ENCODE measurements at places on chromosomes 11 and 22.

DNA sequence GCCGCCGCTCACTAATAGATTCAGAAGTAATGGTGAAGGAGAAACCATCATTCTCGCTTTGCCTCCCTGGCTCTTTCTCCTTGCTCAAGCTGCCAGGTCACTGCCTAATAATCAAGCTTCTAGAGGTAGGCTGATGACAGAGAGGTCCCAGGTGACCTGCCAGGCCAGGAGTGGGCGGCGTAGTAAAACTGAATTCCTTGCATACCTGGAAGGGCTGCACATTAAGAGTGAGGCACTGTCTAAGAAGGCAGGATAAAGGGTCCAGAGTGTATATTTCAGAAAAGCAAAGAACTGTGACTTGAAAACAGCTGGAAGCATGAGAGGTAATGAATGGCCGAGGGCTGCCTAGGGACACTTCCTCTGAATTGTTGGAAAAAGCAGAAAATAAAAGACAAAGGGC is 4.1 kb downstream of the SYT13 start:
- DNase-seq: no peak

GRCh38 chr11:86916330-86916729 is 38.9 kb downstream of the FZD4 start:
- DNase-seq: no peak

GRCh38 chr22:43109921-43110443 is 568 bp upstream of the BIK start:
- no peak for DNase-seq

GRCh38 chr22:28025333-28025732 is 106.3 kb upstream of the PITPNB start:
- DNase-seq: no peak

DNA sequence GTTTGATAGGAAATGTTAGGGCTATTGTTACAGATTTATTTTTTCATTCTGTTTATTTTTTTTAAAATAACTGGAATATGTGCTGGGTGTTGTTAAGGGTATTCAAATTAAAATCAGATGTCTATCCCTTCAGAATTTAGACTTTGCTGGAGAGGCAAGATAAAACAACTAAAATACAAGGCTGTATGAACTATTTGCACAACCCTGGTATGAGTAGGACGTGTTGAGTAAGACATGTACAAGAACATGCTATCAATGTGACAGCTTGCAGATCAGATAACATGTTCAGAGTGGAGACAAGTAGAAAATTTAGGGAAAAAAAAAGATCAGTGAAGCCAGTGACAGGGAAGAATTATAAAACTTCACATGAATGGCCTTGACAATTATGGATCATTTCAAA is 853.5 kb downstream of the METTL15 start:
- no peak for DNase-seq

GRCh38 chr11:45107029-45107428 is 39.4 kb upstream of the PRDM11 start:
- no peak for DNase-seq

GRCh38 chr22:41821471-41822316 is 11.2 kb upstream of the SREBF2 start:
- DNase-seq: no peak

GRCh38 chr22:49345896-49346295 is 481.8 kb downstream of the BRD1 start:
- no peak for DNase-seq

DNA sequence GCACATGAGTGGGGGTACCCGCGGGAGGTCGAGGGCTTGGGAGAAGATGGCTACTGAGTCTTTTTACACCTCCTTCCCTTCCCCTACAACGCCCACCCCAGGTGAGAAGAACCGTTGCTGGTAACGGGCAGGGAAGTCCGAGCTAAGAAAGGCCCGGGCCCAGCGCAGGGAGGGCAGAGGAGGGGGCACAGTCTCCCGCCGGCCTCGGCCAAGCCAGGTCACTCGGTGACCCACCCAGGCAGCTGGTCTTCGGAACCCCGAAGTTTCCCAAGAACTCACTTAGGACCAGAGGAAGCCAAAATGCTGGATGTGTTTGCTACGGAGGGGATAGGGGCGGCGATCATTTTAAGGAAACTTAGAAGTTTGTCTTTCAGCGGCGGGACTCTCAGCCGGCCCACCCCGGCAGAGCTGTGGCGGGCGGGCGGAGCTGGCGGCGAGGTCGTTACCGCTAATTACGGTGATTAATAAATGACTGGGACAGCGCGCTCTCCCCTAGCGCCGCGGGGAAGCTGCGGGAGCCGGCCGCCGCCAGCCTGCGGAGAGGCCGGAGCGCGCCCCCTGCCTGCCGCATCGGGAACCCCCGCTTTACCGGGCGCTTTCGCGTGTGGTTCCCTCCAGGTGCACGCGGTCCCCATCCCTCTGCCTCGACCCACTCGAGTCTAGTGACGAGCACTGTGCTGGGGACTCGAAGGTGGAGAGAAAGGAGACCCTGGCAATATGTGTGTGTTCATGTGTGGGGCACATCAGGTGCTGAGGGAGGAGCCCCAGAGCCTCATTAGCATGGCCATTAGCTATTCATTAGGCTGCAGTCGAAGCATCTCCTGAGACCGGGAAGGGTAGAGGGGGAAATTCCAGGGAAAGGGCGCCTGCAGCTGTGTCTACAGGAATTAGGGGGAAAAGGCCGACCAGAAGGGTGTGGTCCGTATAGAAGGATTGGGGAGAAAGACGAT is 945 bp downstream of the ROBO3 start:
- no peak for DNase-seq

GRCh38 chr22:43440556-43440955 is 28.7 kb downstream of the MPPED1 start:
- no peak for DNase-seq

- no peak for DNase-seq
Observed at GRCh38 chr11:38323961-38324761, 1726.1 kb upstream of the RAG2 start.

GRCh38 chr11:117501237-117501898 is 173.7 kb downstream of the CEP164 start:
- no peak for DNase-seq

- DNase-seq: no peak
Observed at GRCh38 chr11:122715548-122716440, 60.3 kb downstream of the UBASH3B start.

DNA sequence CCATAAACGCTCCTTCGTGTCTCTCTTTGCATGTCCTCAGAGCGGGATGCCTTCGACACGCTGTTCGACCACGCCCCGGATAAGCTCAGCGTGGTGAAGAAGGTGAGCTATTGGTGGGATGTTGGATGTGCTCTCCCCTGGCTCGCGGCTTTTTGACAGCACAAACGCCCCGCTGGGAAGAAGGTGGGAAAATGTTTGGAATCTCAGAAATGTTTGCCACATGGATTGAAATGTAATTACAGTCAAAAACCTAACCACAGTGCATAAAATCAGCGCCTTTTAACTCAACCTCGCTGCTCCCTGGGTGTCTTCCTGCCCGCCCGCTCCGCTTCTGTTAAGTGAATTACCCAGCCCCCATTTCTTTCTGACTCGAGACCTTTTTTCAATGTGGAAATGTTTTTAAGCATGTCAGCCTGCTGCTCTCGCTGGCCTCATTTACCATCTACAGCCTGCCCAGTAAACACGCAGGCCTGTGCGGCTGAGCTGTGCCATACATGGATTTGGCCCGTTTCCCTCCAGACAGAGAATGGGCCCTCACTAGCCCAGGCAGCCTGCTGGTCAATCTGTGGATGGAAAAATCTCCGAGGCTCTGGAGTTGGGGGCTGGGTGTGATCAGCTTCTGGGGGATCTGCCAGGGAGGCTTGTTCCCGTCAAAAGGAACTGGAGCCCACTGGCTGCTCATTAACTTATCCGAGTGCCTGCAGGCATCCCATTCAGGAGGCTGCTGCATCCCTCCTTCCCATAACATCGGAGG is 32.7 kb upstream of the PARVG start:
- no peak for DNase-seq

DNA sequence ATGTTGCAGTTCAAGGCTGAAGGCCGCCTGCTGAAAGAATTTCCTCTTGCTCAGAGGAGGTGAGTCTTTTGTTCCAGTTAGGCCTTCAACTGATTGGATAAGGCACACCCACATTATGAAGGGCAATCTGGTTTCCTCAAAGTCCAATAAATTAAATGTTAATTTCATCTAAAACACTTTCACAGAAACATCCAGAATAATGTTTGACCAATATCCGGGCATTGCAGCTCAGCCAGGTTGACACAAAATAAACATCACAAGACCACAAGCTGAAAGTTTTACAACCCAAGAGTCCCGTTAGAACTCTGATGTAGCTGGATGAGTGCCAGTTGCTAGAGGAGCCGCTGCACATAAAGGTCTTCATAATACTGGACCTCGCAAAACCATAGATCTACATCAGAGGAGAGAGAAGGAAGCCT is 64.9 kb upstream of the EED start:
- DNase-seq: no peak

GRCh38 chr22:49972163-49973017 is 11.8 kb downstream of the PIM3 start:
- no peak for DNase-seq

GRCh38 chr11:103619480-103619879 is 417.0 kb upstream of the DDI1 start:
- DNase-seq: no peak

DNA sequence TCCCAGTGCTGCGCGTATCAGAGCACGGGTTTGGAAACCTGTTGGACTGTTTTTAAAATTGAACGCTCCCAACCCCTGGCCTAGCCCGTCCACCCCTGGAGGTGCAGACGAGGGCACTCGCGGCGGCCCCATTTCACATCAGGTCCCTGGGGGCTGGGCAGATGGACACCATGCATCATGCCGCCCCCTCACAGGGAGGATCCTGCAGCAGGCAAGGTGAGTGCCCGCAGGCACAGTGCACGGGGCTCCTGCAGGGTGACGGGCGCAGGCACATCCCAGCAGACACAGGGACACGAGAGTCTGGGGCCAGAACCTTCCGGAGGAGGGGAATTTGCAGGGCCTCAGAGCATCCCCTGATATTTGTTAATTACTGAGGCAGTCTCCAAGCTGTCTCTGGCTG is 7.3 kb downstream of the ANO9 start:
- no peak for DNase-seq

- DNase-seq: no peak
Observed at GRCh38 chr11:64674774-64675173, 48.2 kb downstream of the NRXN2 start.

GRCh38 chr11:84234011-84234410 is 947.8 kb upstream of the CCDC90B start:
- no peak for DNase-seq

- DNase-seq: no peak
Observed at GRCh38 chr11:118544647-118545010, 13.6 kb downstream of the TMEM25 start.

DNA sequence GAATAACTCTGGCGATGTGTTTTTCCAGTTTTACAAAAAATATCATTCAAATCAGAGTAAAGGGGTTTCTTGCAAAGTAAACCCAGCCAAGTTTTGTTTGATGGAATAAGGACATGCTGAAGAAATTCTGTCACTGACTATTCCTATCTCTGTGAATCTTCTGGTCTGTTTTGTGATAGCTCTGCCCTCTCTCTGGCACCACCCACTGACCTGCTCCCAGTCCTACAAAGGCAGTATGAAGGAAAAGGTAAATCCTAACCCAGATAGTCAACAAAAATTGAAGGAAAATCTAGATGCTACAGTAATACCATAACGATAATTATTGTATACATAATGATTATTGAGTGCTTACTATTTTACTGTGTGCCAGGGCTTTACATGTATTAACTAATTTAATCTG is 76.3 kb upstream of the TP53AIP1 start:
- no peak for DNase-seq

DNA sequence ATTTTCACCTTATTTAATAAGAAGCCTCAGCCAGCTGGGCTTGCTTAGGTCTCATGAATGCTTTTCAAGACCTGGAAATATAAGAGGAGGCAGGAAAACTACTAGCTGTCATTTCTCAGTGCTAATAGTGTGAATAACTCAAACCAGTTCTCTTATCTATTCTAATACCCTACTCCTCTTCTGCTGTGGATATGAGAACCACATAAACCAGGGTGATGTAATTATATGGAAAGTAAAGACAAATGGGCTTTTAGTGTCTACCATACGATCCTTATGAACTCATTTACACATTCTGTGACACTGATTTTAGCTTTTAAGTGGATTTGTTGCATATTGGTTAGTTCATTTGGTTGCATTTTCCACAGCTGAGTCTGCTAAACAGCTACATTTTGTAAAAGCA is 8.6 kb downstream of the PDGFD start:
- DNase-seq: no peak

GRCh38 chr11:133576351-133576750 is 44.0 kb upstream of the OPCML start:
- no peak for DNase-seq

- no peak for DNase-seq
Observed at GRCh38 chr22:27358096-27358870, 443.3 kb downstream of the MN1 start.
